CD4-positive, alpha-beta memory T cell (primary cell): ENCODE measurements at places on chromosomes 7 and 10. TPM values are rescaled to one million over a fixed set of nuclear protein-coding genes. Genes with fewer than 3 reads are reported as not detected.

- no peak overlapping the region for H3K27ac ChIP-seq
- H3K36me3 ChIP-seq = no peaks in the 10 kb centered on the region
Observed at GRCh38 chr7:6276911-6277408, 4.5 kb upstream of the CYTH3 start.

Gene SFTPA1
- not detected for total RNA-seq

- no peak overlapping the region for H3K27ac ChIP-seq
- no peaks in the 10 kb centered on the region for H3K27me3 ChIP-seq
- H3K36me3 ChIP-seq = no peaks in the 10 kb centered on the region
- DNase-seq = no peak
Observed at GRCh38 chr7:22872096-22872807, 49.6 kb upstream of the TOMM7 start.

Gene HTR5A
- not detected for total RNA-seq

- H3K4me1 ChIP-seq = no peaks in the 10 kb centered on the region
- H3K36me3 ChIP-seq = no peaks in the 10 kb centered on the region
- DNase-seq = no peak
- no peak overlapping the region for H3K4me3 ChIP-seq
- no peaks in the 10 kb centered on the region for H3K27me3 ChIP-seq
Observed at GRCh38 chr10:44755481-44755880, 155.7 kb upstream of the TMEM72 start.

DNA sequence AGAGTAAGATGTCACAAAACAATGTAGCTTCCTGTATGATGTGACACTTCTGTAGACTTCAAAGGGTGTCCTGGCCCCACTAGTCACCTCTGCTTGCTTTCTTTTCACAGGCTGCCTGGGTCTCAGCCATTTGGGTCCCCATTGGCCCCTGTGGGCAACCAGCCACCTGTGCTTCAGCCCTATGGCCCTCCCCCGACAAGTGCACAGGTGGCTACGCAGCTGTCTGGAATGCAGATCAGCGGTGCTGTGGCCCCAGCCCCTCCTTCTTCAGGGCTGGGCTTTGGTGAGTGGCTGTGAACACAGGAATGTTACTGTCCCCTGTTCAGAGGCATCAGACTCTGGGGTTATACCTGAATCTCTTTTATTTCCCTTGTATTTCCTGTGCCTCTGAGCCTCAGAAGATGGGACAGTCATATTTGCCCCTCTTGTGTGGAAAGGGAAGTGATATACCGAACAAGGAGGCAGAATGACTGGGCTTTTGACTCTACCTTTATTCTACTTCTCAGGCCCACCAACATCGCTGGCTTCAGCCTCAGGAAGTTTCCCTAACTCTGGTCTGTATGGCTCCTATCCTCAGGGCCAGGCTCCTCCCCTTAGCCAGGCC lies 15.4 kb downstream of the SEC24C start:
- H3K27me3 ChIP-seq = no peaks in the 10 kb centered on the region
- peaks cover 62% of the 10 kb centered on the region for H3K4me1 ChIP-seq
- H3K4me3 ChIP-seq = no peak overlapping the region
- H3K27ac ChIP-seq = peak overlapping the region; percentile 48
- peak; percentile 92 for DNase-seq

- H3K36me3 ChIP-seq = no peaks in the 10 kb centered on the region
- no peaks in the 10 kb centered on the region for H3K27me3 ChIP-seq
- no peak overlapping the region for H3K4me3 ChIP-seq
- H3K27ac ChIP-seq = no peak overlapping the region
- no peak for DNase-seq
Observed at GRCh38 chr10:57706576-57707299, 561.0 kb downstream of the IPMK start.

- H3K36me3 ChIP-seq = no peaks in the 10 kb centered on the region
- no peak overlapping the region for H3K4me3 ChIP-seq
- no peaks in the 10 kb centered on the region for H3K27me3 ChIP-seq
Observed at GRCh38 chr10:72328045-72328828, 26.5 kb downstream of the DNAJB12 start.

Gene IL2RA
- total RNA-seq = 17.1 TPM
